ENCODE measurements at places on chromosomes 6 and 20.

DNA sequence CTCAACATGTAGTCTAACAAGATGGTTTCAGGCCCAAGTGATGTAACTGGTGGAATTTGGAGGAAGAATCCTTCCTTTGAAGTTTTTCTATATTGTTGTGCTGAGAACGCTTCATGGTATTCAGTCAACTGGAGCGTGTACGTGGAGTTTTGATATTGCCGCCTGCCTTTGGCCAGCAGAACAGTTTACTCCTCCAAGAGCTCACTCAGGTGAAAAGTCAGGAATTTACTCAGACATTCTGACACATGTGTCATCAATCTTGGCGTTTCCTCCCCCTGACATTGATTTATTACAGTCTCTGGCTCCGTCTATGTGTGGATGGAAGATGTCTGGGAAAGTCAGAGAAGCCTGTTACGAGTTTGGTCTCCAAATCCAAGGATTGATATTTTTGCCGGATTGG lies 19.0 kb upstream of the TGM2 start:
- no peak for DNase-seq

- DNase-seq: no peak
Observed at GRCh38 chr6:50716899-50717509, 3.7 kb downstream of the TFAP2D start.

GRCh38 chr6:165575158-165575549 lies 87.9 kb downstream of the PDE10A start:
- DNase-seq: no peak

DNA sequence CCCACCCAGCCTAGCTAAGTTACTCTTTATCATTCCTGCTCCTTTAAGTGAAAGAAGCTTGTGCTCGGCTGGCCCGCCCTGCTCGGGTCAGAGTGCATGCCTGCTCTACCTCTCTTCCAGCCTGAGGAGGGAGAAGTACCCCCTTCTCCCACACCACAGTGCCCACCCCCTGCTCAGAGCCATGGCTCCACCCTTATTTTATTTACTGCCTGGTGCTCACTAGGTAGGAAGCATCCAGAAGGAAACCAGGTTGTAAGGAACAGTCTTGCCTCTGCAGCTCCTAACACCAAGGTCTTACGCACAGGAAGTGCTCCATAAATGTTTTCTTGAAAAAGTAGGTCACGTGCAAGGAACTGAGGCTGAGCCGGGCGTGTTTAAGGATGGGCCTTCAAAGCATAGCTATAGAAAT lies 105.7 kb upstream of the SNX9 start:
- no peak for DNase-seq

DNA sequence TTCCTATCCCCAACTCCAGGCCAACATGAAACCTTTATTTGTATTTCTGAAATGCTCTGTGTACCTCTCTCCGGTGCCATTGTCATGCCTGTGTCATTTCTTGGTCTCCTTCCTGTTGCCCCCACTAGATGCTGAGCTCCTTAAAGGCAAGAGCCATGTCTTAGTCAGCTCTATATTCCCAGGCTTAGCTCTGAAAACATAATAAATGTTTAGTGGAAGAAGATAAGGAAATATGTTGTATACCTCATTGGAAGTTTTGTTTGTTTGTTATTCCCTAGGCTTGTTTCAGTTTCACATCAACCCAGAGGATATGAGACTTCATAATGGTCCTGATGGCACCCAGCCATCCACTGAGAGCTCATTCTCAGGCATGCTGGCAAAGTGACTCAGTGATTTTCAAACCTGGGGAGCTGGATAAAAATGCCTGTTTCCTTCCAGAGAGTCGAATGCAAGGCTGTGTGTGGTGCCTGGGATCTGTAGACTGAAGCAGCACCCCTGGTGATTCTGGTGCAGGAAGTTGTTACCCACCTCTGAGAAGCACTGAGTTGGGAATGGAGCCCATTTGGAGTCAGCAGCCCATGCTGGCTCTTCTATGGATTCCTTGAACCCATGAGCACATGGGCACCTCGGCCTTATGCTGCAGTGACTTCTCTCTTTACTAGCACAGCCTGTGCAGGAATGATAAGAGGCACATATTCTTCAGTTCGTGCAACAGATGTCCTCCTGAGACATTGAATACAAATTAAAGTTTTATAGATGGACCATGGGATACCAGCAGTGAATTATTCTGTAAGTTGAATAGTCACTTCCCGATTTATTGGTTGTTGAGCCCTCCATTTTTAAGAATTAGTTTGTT lies 205.2 kb downstream of the FARS2 start:
- no peak for DNase-seq

DNA sequence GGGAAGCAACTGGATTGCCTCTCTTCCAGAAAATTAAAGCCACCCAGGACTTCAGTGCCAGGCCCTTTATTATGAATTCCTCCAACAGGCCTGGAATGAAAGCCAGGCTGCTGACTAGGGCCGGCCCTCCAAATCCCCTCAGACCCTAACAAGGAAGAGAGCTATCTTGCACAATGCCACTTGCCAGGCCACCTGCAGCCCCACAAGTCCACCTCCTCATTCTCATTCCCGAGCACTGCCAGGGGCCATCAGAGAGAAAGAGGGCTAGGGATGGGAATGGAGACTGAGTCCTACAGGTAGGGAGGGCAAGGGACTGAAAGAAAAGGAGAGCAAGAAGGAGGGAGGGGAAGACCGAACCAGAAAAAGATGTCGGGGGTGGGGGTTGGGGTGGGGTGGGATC lies 86.5 kb downstream of the MRPL14 start:
- no peak for DNase-seq

GRCh38 chr6:156846845-156847599 lies 69.8 kb downstream of the ARID1B start:
- no peak for DNase-seq

- no peak for DNase-seq
Observed at GRCh38 chr6:54179152-54179551, 67.9 kb downstream of the MLIP start.

DNA sequence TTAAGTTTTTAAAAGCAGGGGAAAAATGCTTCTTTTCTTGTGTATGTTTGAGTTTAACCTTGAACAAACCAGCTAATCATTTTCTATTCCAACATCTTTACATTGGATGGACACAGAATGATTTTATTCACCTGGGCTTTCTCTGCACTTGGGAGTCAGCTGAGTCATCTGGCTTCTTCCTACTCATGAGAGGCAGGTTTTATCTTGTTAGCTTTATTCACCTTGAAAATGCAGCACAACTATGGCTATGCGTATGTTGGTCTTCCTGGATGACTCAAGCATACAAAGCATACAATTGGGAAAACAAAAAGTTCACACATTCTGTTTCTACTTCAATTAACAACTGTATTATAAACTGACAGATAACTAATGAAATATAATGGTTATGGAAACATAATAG lies 737.7 kb downstream of the FRK start:
- DNase-seq: no peak

DNA sequence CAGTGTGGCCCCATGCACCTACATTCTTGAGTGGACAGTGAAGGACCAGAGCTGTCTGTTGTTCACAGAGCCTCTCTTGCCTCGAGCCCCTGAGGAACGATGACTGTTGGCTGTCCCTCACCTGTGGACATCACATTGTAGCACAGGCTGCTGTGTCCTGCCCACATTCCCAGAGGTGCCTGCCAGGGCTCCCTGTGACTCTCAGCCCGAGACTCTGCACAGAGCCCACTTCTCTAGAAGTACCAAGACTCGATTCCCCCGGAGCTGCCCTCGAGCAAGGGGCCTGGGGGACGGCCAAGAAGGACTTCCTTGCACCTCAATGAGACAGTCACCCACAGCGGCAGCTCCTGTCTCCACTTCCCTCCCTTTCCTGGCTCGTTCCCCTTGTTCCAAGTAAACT lies 28.6 kb upstream of the DLGAP4 start:
- no peak for DNase-seq

DNA sequence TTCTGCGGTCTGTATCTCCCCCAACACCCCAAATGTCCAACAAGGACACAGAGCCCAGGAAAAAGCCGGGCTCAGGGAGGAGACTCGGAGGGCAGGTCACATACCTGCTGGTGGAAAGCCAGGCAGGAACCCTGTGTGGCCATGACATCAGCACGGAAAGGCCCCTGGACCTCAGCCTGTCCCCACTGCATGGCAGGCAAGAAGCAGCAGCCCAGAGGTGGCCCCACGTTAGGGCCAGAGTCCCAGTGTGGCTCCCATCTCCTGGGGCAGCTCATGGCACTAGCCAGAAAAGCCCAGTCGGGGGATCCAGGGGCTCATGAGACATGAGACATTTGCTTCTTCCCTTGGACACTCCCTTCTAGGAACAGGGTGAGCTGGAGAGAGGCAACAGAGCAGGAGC lies 258.7 kb downstream of the DLL1 start:
- no peak for DNase-seq

- no peak for DNase-seq
Observed at GRCh38 chr20:57193094-57193493, 73.3 kb downstream of the BMP7 start.

DNA sequence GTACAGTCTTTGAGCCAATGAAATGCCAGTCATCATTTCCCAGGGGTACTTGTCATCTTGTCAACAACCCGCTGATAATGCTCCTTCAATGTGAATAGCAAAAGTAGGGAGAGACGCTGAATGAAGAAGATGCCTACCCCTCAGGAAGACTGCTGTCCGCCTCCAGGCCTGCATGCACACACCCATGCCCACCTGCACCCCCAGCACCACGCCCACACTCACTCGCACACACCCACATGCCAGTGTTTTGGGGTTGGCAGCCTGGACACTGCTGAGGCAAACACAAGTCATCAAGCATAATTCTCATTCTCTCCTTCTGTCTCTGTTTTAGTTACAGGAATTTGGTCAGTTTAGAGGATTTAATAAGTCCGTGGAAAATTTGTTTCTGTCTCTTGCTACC lies 63.6 kb downstream of the SYTL3 start:
- DNase-seq: no peak

GRCh38 chr6:131062241-131063027 lies 611 bp downstream of the EPB41L2 start:
- peak; percentile 20 for DNase-seq

DNA sequence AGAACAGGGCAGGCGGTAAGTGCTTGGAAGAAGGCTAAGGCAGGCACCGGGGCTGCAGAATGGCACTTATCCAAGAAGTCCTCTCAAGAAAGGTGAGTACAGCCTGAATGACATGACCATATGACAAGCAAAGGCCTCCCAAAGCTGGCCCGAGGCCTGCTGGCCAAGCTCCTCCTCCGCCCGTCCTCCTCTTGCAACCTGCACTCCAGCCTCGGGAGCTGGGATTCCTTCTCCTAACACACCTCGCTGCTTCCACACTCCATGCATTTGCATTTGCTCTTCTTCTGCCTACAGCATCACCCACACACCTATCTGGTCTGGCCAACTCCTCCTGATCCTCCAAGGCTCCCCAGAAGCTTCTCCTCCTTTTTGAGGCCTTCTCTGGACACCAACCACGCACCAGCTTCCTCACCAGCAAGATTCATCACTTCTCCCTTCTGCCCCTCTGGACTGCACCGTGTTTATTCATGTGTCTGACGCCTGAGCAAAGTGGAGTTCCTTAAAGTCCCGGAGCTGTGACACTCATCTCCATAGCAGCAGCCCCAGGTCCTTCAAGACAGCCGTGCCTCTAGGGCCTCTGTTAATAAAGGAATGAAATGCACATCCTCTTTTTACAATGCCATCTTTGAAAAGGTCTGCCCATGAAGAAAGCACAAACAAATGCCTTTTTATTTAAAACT lies 32.3 kb downstream of the CNKSR3 start:
- peak; percentile 69 for DNase-seq

DNA sequence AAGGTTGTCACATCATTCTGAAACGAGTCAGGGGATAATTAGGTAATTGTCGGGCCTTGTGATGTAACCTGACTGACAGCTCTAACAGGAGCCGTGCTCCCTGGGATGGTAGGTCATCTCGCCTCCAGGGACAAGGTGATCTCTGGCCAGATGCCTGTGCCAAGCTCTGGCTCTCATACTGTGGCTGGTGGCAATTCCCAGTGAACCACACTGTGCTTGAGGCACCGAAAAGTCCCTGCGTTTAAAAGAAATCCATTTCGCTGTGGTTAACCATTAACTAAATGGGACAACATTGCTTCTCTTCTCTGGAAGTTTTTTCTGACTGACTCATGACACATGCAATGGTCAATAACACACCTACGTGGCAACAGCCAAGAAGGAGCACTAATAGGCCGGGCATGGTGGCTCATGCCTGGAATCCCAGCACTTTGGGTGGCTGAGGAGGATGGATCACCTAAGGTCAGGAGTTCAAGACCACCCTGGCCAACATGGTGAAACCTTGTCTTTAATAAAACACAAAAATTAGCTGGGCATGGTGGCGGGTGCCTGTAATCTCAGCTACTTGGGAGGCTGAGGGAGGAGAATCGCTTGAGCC lies 669.2 kb downstream of the PRKN start:
- no peak for DNase-seq

DNA sequence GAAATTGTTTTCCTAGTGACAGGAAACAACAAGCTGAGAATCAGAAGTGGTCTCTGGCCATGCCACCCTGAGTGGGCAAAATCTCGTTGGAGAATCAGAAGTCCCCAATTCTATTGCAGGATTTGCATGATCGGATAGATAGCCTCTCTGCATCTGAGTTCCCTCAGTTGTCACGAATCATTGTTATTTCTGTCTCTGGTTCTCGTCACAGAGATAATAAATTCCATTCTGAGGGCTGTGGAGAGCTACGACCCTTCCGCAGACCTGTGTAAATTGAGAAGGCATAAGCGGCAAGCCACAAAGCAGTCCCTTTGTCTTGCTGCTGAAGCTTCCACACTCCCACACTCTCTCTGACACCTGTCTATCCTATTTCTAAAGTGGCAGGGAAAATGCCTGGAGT lies 102.4 kb upstream of the CNR1 start:
- no peak for DNase-seq

- DNase-seq: no peak
Observed at GRCh38 chr20:2114127-2114959, 12.7 kb downstream of the STK35 start.

GRCh38 chr6:7979831-7980230 lies 69.2 kb upstream of the TXNDC5 start:
- DNase-seq: no peak

DNA sequence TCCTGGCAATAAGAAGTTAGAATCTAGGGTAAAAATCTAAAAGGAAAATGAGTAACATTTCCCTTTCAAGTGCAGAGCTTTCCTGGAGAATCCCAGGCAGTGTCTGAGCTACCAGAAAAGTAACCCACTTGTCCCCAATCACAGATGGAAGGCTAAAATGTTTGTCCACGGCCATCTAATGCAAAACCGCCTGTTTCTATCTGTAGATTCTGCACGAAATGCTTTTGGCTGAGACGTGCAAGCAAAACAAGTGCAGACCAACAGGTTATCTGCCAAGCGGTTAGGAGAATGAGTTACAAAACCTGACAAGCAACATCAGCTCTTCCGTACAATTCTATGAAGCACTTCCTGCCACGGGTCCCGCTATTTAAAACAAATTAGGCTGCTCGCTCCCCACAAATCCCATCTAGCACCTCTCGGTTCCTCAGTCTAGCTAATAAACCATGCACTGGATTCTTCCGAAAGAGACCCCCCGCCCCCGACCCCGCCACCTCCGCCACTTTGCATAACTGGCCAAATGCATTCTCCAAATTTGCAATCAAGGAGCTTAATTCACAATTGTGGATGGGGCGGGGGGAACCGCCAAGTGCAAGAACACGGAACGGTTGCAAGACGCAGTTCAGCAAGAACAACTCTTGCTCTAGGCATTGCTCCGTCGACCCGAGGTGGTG lies 1.4 kb downstream of the ELOVL5 start:
- peak; percentile 60 for DNase-seq

All from Kasumi-1 (cell line).